ENCODE measurements at places on chromosomes 3 and 15. TPM values are rescaled to one million over a fixed set of nuclear protein-coding genes. Genes with fewer than 3 reads are reported as not detected.

Gene HESX1
- total RNA-seq = not detected

Gene TRAT1
- total RNA-seq = not detected

Gene SCAANT1
- not detected for total RNA-seq

Gene PCSK6
- 22.4 TPM for total RNA-seq

Gene POLR2M
- total RNA-seq = 194 TPM

Gene GOLGA8T
- total RNA-seq = 0.52 TPM

Gene KLHL40
- total RNA-seq = not detected

Gene TRIM71
- not detected for total RNA-seq

Gene SLC30A4
- total RNA-seq = 4.6 TPM

Measured in NCI-H460 (cell line).